ENCODE measurements at places on chromosomes 4 and X. TPM values are rescaled to one million over a fixed set of nuclear protein-coding genes. Genes with fewer than 3 reads are reported as not detected.

FOXR2 gene
- not detected for total RNA-seq

NR0B1 gene
- total RNA-seq: not detected

MAGEB6 gene
- total RNA-seq: not detected

CTAG1A gene
- not detected for total RNA-seq

NEUROG2 gene
- not detected for total RNA-seq

TRIML2 gene
- total RNA-seq: not detected

TRIM61 gene
- total RNA-seq: not detected

TCP11X2 gene
- total RNA-seq: not detected

ESX1 gene
- total RNA-seq: not detected

NCAPG gene
- 15.6 TPM for total RNA-seq

DMRTC1B gene
- total RNA-seq: not detected

PPEF2 gene
- total RNA-seq: not detected

FRMPD3 gene
- not detected for total RNA-seq

LARP7 gene
- 22.8 TPM for total RNA-seq

MAML3 gene
- total RNA-seq: 1.5 TPM

XK gene
- not detected for total RNA-seq

SPANXA2 gene
- not detected for total RNA-seq

GLRB gene
- total RNA-seq: 11.3 TPM

LUZP4 gene
- total RNA-seq: not detected

MAGT1 gene
- total RNA-seq: 51.1 TPM

MSX1 gene
- 26.1 TPM for total RNA-seq

LIMCH1 gene
- 17.4 TPM for total RNA-seq

PF4V1 gene
- total RNA-seq: not detected

OTUD6A gene
- total RNA-seq: not detected

SHROOM2 gene
- 0.22 TPM for total RNA-seq

BTC gene
- not detected for total RNA-seq

RPA4 gene
- total RNA-seq: 0.65 TPM

DDIT4L gene
- 3.2 TPM for total RNA-seq

AKAP14 gene
- total RNA-seq: not detected

CENPVL3 gene
- not detected for total RNA-seq

CLIC2 gene
- not detected for total RNA-seq

PCSK1N gene
- 3.1 TPM for total RNA-seq

CCDC149 gene
- 5.8 TPM for total RNA-seq

PHKA1 gene
- total RNA-seq: 1.6 TPM

CT55 gene
- not detected for total RNA-seq

MGARP gene
- 2.4 TPM for total RNA-seq

ZXDA gene
- total RNA-seq: 3.7 TPM

P2RY4 gene
- not detected for total RNA-seq

F9 gene
- total RNA-seq: not detected

KCND1 gene
- 1.5 TPM for total RNA-seq

GALNTL6 gene
- total RNA-seq: not detected

VGLL1 gene
- total RNA-seq: not detected

USP46 gene
- 11.3 TPM for total RNA-seq

TLR2 gene
- not detected for total RNA-seq

RADX gene
- 2.1 TPM for total RNA-seq

NLGN4X gene
- total RNA-seq: under 0.01 TPM

GPR143 gene
- not detected for total RNA-seq

NPFFR2 gene
- total RNA-seq: not detected

NXF2 gene
- not detected for total RNA-seq

FOXP3 gene
- total RNA-seq: not detected

PLS3 gene
- 136 TPM for total RNA-seq

Measured in GM23248 (cell line).